ENCODE measurements at places on chromosomes 7 and 10.

DNA sequence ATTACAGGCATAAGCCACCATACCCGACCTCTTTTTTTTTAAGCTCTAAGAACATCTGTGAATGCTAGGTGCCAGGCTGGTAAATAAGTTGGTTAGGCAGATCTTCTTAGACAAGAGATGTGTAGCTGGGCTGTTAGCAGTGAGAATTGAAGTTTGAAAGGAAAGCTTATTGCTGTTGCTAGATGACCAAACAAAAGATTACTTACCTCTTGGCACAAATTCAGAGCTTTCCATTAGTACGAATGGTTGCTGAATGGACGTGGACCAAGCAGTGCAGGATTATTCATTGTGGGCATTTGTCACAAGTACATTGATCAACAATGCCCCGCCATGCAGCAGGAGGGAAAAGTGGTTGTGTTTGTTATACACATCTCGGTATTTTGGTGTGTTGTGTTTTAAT, 131.2 kb downstream of the GFRA1 start:
- no peak for DNase-seq

DNA sequence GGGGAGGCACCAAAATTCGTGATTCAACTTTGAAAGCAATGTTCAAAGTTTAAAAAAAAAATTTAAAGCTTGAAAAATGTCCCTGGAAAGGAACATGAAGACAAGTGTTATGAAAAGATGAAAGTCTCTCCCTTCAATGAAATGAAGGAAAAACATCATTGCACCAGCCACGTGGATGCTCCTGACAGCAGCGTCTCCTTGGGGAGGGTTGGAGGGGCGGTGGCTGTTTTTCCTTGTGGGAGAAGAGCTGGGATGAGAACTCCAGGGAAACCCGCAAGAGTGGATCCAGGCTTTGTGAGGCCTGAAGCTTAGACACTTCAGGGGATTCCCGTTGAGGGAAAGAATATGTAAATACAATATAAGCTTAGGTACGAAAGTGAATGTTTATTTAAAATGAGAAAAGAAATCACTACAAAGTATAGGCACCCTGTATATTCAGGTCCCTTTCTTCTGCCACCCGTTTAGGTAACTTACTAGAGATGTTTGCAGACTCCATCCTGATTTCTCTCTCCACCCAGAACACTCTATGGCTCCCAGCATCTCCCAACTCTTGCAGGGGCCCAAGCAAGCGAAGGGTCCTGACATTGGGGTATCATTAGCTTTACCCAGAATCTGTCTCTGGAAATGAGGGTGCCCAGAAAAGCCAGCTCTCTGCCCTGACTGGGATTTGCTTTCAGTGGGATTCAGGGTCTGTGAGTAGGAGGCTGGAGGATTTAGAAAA, 63.1 kb upstream of the BAIAP2L1 start:
- DNase-seq = no peak

DNA sequence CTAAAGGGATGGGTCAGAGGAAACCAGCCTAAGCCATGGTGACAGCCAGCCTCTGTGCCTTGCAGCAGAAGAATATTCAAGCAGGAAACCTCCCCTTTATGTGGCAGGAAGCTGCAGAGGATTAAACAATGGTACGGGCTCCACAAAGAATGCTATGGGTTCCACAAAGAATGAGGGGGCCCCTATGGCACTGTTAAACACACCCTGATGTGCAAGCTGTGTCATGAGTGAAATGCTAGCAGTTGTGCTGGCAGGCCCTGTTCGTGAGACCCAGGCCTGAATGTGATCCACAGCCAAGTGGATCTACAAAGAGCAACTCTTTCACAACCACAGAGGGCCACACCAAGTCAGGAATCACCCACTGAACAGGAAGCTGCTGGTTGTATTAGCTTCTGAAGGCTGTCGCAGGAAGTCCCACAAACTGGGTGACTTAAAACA, 68.9 kb downstream of the MYOF start:
- DNase-seq = no peak

- no peak for DNase-seq
Observed at GRCh38 chr10:77248104-77248790, 389.4 kb downstream of the KCNMA1 start.

DNA sequence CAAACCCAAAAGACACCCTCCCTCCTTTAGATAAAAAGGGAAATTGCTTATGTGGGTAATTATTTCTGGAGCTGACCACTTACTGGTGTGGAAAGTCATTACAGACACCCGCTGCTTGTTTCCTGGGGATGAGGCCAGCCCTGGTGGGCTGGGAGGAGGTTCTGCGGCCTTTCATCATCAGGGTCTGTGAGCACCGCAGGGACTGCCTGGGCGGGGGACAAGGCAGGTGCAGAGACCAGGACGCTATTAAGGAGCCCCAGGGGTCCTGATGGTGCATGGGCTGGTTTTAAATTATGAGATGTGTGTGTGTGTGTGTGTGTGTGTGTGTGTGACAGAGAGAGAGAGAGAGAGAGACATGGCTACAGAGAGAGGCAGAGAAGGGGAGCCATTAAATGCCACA, 171.2 kb downstream of the DNAJB6 start:
- DNase-seq = no peak

GRCh38 chr7:138316421-138317043, 143.5 kb upstream of the TRIM24 start:
- no peak for DNase-seq

- DNase-seq = no peak
Observed at GRCh38 chr7:130144312-130145171, 60.7 kb downstream of the TMEM209 start.

- DNase-seq = no peak
Observed at GRCh38 chr7:105682341-105683060, 101.2 kb upstream of the EFCAB10 start.

DNA sequence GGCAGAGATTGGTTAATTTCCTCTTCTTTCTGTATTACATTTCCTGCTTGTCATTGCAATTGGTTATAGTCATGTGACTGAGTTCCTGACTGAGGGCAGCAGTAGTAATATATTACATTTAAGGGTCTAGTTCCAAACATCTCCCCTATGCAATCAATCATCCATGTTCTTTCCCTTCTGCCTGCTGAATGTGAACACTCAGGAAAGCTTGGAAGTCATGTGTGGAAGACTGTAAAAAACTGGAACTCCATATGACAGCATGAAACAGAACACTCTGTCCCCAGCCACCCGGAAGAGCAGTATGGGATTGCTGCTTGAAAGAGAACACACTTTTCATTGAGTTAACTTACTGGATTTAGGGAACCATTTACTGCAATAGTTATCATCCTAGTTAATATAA, 459.7 kb upstream of the SEMA3A start:
- DNase-seq = no peak

- DNase-seq = no peak
Observed at GRCh38 chr7:148867596-148868377, 16.3 kb downstream of the EZH2 start.

GRCh38 chr10:1571587-1572237, 165.6 kb downstream of the ADARB2 start:
- DNase-seq = peak; percentile 15

DNA sequence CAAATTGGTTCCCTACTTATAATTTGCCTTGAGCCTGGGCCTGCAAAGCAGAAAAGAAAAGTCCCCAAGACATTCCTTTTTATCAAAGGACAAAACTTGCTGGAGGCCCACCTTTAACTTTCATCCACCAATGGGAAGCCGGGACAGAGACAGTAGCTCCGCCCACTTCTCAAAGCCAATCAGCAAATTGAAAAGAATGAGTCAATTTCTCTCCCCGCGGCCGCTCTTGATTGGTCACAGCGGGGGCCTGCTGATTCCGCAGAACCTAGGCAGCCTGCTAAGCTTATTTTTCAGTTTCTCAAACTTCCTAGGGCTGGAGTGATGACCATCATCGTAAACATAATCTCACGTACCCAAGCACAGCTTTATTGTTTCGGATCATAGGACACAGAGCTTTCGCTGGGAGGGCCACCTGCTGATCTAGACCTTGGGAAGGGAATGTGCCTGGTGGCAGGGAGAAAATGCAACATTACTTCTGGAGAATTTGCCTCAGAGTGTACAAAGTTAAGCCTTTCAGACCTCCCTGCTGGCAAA, at the start of gene SLC13A4:
Gene SLC13A4, minus strand, starts transcription at position 51 of the 534 bp plus-strand sequence. CDS start 690 bp downstream, outside the sequence.
- no peak for DNase-seq

DNA sequence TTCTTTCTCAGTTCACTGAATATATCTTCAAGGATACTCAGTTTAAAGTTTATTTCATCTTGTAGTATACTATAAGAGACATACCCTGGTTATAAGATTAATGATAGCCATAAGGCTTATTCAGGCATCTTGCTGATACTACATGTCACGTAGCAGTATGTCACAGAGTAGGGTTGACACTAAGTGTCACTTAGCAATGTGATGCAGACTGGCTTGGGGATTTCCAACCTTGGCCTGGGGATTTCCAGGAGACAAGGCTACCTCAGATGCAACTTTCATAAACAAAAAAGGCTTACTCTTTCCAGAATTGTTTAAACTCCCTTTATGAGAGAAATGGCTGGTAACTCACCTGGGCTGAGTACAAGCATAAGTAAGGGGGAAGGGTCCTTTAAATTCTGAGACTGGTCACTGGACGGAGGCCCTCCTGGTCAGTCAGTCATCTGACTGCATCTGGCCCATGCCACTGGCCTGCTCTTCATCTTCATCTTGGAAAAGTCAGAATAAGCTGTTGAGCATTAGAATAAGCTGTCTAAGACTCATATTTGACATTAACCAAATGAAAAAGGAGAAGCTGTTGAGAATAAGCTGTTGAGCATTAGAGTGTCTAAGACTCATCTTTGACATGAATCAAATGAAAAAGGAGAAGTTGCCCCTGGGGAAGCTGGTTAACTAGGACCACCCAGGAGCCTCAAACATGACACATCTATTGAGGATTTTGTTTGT, 9.5 kb downstream of the SLC13A1 start:
- DNase-seq = no peak

GRCh38 chr10:99976886-99977665, 32.7 kb downstream of the DNMBP start:
- DNase-seq = no peak

DNA sequence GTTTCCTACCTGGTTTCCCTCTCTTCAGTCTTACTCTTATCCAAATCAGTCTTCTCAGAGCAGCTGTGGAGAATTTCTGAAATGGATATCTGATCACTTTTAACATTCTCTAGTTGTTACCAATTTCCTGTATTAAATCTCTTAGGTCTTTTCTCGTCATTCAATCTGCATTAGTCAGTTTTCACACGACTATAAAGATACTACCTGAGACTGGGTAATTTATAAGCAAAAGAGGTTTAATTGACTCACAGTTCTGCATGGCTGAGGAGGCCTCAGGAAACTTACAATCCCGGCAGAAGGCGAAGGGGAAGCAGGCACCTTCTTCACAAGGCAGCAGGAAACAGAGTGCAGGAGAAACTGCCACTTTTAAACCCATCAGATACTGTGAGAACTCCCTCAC, 444.8 kb downstream of the GATA3 start:
- DNase-seq = no peak

DNA sequence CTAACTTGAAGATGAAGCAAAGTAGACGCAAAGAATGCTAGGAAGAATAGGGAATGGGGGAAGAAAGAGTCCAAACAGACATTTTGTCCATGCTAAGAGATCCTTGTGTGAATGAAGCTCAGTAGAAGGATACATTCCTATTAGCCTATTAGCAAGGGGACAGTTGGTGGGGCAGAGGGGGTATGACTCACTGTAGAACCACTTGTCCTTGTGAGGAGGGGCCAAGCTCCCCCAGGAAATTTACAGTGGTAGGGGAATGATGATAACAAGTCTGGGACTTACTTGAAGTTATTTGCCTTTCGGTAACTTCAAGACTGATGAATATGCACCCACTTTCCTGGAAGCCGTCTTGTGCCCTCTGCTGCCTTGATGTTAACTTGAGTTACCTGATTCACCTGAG, 17.2 kb upstream of the SYPL1 start:
- no peak for DNase-seq

DNA sequence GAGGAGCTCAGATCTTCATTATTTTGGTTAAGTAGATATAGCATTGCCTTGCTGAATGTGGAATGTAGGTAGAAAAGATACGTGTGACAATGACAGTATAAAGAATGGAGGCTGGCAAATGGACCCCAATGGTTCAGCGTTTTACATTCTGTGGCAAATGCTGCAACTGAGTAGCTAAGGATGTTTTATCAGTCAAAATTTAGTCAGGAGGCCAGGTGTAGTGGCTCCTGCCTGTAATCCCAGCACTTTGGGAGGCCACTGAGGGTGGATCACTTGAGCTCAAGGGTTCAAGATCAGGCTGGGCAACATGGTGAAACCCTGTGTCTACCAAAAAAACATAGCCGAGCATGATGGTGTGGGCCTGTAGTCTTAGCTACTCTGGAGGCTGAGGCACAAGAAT, 120.5 kb upstream of the GHITM start:
- no peak for DNase-seq

DNA sequence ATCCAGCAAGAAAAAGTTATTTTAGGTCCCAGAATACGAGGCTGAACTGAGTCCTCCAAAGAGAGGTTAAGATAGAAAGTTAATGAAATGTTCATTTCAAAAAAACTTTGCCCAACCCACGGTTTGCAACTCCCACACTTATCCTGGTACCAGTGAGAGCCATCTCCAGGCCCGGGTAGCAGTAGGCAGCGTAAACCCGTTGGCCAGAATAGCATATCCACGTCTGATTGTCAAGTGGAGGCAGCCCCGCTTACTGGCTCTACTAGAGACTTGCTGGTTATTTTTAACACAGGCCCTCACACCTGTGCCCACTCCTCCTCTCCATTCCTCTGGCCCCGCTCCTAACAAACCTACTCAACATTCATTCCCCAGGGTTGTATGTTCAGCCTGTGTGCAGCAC, 109.7 kb downstream of the HIP1 start:
- no peak for DNase-seq

GRCh38 chr7:122791959-122792545, 89.3 kb upstream of the RNF148 start:
- no peak for DNase-seq

DNA sequence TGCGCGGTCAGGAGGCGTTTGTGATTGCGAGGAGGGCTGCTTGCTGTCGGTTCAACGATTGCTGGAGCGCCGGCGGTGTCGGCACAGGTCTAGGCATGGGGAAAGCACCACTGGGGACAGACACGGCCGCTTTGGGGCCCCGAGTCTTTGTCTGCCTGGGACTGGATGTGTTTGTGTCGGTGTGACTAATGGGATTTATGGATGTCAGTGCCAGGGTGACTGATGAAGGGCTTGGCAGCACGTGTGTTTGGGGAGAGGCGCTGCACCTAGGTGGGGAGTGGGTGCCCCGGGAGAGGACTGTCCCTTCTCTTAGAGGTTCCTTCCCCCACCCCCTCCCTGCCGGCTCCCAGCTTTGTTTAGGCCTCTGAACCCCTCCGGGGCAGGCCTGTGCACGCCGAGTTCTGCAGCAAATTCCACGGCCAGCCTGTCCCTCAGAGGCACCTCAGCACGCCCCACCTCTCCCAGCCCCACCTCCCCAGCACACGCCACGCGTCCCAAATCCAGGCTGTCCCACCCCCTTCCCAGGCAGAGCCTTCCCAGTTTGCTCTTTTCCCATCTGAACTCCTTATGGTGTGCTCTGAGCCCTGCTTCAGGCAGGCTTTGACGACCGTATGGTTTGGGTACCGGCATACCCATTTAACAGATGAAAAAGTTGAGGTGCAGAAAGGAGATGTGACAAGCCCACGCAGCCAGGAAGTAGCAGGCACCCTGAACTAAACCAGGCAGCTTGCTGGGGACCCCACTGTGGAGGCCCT, 6.4 kb upstream of the TNRC18 start:
- peak; percentile 84 for DNase-seq
